ENCODE measurements at places on chromosomes 16 and 17.

GRCh38 chr16:84295203-84295860, 654 bp downstream of the WFDC1 start:
- H3K27me3 ChIP-seq: peaks cover 90% of the 10 kb centered on the region
- no peaks in the 10 kb centered on the region for H3K36me3 ChIP-seq
- no peak for DNase-seq

DNA sequence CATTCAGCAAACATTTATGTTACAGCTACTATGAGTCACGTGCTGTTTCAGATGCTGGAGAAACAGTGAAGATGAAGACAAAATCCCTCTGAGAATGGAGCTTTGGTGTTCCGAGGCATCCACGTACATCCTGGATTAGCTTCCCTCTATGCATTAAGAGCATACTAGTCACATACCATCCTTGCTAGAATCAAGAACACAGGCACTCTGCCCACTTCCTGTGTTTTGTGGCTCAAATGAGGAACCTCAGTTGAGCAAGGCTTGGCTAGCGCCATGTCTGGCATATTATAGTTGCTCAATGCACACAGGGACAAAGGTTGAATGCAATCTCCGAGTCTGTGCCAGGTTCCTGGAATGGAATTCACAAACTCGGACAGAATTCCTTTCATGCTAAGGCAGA, 297.5 kb downstream of the XYLT1 start:
- no peaks in the 10 kb centered on the region for H3K36me3 ChIP-seq
- no peaks in the 10 kb centered on the region for H3K27me3 ChIP-seq

- no peak overlapping the region for H3K4me3 ChIP-seq
- no peak overlapping the region for H3K27ac ChIP-seq
- H3K36me3 ChIP-seq: peaks cover 20% of the 10 kb centered on the region
Observed at GRCh38 chr17:15498107-15498506, 30.7 kb upstream of the CDRT4 start.

DNA sequence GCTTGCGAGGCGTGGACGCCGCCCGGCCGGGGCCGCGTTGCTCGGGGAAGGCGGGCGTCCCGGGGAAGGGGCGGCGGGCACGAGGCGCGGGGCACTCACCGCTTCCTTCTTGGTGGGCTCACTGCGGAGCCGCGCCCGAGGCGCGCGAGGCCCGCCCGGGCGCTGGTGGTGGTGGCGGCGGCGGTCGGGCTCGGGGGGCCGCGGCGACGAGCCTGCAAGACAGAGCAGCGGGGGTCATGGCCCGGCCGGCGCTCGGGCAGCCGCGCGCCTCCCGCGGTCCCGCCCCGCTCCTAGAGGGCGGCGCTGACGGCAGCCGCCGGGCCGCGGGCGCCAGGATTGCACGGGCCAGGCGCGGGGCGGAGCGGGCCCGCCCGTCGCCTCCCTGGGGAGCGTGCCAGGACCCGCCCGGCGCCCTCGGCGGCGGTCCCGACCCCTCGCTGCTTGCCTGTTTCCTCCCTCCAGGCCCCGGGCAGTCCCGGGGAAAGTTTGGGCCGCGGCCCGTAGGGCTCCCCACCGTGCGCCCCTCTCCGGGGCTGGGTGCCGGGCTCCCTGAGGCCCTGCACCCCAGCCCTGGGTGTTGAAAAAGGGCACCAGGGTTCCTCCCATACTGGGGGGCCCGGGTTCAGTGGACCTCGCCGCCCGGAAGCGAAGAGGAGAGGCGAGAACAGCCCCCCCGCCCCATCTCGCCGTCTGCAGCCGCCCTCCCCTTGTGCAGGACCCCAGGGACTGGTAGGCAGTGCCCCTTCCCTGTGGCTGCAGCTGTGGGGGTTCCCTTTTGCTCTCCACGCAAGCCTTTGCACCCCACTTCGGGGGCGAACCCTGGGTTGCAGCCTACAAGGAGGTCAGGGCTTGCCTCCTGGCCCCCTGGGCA, at the start of gene C16orf74:
Gene C16orf74 (minus strand): TSS at position 270 of the 871 bp plus-strand sequence. CDS start 15,879 bp downstream, outside the sequence.
- peaks cover 35% of the 10 kb centered on the region for H3K27me3 ChIP-seq
- peak within 1 kb of the TSS; percentile 55 for H3K4me3 ChIP-seq
- no peaks in the 10 kb centered on the region for H3K36me3 ChIP-seq
- no peak within 1 kb of the TSS for H3K27ac ChIP-seq

- no peaks in the 10 kb centered on the region for H3K4me1 ChIP-seq
- no peaks in the 10 kb centered on the region for H3K36me3 ChIP-seq
- no peaks in the 10 kb centered on the region for H3K27me3 ChIP-seq
- DNase-seq: peak; percentile 36
Observed at GRCh38 chr16:54027062-54027461, 259.5 kb downstream of the IRX3 start.

- peak overlapping the region; percentile 40 for H3K27ac ChIP-seq
- H3K4me1 ChIP-seq: peaks cover 7% of the 10 kb centered on the region
- no peaks in the 10 kb centered on the region for H3K27me3 ChIP-seq
- H3K4me3 ChIP-seq: no peak overlapping the region
- DNase-seq: peak; percentile 94
Observed at GRCh38 chr17:71412803-71413202, 708.0 kb upstream of the SOX9 start.

Data from mesenchymal stem cell (in vitro differentiated cells and primary cell).